Stimulated activated CD4-positive, alpha-beta T cell treated with anti-CD3 and anti-CD28 coated beads, Interleukin-15, amount 100 ng/mL, for 1 hour (primary cell): ENCODE measurements at places on chromosomes 12 and 14.

DNA sequence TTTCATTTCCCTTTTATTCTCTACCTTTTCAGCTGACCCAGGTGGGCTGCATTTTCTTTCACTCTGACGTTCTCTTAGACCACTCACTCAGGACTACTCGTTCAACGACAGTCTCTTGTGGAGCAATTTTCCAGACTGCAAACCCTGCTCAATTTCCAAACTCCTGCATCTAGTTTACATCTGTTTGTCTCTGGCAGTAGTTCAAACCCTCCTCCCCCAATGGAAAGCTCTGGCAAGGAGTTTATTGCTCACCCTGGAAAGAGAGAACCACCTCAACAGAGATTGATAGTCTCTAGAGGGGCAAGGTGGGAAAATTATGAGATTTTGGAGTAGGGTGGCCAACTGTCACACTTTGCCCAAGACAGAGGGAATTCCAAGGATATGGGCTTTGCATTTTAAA, 130.2 kb downstream of the TSHR start:
- no peak for DNase-seq

- DNase-seq, result no peak
Observed at GRCh38 chr14:28678887-28679286, 87.7 kb upstream of the FOXG1 start.

DNA sequence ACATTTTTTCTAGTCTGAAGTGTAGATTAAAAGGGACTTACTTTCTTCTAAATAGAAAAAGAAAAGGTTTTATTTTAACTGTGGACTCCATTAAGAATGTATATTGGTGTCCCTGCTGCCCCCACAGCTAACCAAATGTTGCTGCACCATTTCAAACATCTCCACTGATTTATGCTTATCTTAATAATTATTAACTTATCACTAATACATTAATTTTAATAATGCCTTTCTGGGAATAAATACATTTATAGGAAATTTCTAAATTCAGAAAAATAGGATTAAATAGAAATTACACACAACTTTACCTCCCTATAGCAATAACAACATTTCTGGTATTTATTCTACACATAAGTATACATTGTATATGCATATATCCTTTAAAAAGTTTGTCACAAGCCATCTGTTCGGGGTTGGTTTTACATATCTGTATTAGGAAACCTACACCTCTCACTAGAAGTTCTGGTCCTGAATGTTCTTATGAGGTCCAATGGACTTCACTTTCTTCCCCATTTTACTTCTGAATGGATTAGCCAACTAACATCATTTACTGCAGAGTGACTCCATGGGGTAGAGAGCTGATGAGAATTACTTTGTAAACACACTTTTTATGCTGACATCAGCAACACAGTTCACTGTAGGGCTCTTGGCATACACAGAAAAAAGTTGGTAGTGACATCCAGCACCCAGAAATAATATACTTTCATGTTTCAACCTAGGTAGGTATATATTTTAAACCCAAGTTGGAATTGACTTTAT, 9.4 kb upstream of the SELPLG start:
- DNase-seq, result no peak

GRCh38 chr12:92859650-92860386, 69.3 kb downstream of the EEA1 start:
- no peak for DNase-seq

GRCh38 chr12:126519833-126520232, 1454.6 kb downstream of the AACS start:
- DNase-seq, result no peak

- DNase-seq, result no peak
Observed at GRCh38 chr12:1819571-1819970, 794 bp upstream of the LRTM2 start.

DNA sequence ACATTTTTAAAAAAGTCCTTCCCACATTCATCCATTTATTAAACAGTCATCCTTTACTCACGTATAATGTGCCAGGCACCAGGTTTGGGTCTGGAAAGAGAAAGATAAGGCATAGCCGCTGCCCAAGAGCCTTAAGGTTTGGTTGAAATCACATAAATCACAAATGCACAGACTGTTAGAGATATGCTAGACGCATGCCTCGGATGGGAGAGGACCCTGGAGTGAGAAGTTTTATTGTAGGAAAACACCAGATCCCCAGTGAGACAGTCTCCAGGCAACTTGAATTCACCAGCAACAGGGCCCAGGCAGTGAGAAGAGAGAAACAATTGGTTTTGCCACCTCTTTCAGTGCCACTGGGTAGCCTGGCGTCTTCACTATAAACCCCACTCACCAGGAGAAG, 305.9 kb upstream of the AMIGO2 start:
- DNase-seq, result no peak

- no peak for DNase-seq
Observed at GRCh38 chr12:100225491-100225890, 24.9 kb downstream of the ACTR6 start.

- DNase-seq, result no peak
Observed at GRCh38 chr14:61213920-61214319, 67.2 kb downstream of the TMEM30B start.

DNA sequence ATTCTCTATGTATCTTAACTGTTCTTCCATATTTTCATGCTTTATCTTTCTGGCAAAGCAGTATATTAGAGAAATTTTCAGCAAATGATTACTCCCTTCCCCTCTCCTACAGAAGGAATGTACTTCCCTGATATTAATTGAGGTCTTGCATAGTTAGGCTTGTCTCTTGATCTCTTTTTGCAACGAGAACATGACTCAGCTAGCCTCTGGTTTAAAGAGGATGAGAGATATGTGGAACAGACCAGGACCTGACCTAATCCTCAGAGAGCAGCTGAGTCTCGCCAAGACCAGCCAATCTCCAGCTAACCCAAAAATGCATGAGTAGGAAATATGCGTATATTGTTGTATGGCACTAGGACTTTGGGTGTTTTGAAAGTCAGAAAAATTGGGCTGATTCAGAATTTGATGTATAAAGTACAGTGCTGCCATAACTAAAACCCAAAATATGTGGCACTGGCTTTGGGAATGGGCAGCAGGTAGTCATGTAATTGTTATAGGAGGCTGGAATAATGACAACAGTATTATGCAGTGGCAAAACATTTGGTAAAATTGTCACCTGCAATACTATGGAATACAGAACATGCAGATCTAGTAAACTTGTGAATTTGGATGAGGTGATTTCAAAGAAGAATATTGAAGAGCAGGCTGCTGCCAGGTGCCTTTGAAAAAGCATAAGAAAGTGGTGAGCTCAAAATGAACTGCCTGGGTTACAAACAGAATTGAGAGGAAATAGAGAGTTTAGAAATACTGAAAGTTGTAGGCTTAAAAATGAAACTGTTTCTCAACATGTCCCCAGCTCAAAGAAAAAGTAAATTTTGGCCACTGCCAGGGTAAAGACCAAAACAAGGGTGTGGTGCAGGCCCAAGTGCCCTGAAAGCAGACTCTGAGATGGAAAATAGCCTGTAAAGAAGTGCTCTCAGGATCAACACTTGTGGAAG, 9.3 kb upstream of the USP15 start:
- no peak for DNase-seq

DNA sequence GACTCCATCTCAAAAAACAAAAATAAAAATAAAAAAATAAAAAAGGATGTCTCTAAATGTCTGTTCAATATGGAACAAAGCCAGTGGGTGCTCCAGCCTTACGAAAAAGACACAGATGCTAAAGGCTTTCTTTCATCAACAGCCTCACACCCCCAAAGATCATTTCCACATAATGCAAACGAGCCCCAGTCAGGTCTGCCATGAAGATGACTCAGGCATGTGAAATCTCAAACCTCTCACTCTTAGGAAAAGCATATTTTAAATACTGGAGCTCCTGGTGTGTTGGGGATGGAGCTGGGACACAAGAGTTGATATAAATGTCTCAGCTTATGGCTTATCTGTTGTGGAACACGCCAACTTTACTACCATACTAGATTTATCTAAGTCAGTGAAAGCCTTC, 49.9 kb upstream of the PLXNC1 start:
- no peak for DNase-seq

GRCh38 chr12:47755655-47756562, 2.8 kb downstream of the RAPGEF3 start:
- no peak for DNase-seq

- DNase-seq, result no peak
Observed at GRCh38 chr12:131222329-131223139, 268.8 kb downstream of the ADGRD1 start.

GRCh38 chr14:28088125-28088524, 678.5 kb upstream of the FOXG1 start:
- no peak for DNase-seq

DNA sequence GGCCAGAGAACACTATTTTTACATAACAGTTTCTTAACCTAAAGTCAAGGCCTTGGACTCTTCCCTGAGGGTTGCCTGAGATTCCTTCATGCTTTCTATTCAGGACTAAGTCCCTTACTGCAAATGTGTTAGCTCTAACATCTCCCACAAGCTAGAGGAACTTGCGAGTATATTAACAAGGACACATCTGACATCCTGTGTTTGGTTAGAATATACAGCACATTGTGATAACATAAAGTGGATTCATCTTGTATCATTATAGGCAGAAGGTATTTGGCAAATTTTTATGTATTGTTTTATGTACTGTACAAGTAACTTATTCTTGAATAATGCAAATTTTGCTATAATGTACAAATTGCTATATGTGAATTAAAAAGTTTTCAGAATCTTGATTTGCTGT, 45.5 kb downstream of the SH2B3 start:
- no peak for DNase-seq

DNA sequence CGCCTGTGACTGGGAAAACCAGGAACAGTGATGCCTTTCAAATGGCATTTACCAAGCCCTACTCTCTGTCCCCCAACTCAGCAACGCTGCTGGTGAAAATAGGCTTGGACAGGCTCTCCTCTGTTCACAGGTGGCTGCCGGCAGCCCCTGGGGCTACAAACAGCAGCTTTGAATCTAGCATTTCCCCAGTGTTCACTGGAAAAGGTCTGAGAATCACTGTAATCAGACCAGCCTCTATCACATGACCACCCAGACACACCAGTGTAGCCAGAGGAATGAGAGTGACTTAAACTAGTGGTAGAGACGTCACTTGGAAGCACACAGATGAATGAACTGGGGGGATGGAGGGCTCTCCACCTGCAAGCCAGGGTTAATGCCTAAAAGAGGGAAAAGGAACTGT, 151.8 kb downstream of the FOXN3 start:
- DNase-seq, result no peak

DNA sequence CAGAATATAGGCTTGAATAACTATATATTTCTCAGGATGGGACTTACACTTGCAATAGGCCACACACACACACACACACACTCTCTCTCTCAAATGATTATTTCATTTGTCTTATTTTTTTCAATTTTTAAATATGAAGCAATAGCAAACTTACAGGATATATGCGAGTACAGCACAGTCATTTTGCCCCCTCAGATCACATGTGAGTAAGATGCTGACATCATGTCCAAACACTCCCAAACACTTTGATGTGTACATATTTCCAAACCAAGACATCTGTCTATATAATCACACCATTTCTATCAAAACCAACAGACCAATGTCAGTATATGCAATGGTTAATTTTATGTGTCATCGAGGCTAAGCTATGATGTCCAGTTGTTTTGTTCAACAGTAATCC, 1535.9 kb upstream of the FLRT2 start:
- no peak for DNase-seq

GRCh38 chr12:39375206-39375808, 67.6 kb downstream of the KIF21A start:
- no peak for DNase-seq

- no peak for DNase-seq
Observed at GRCh38 chr14:32457213-32457920, 128.3 kb downstream of the AKAP6 start.

DNA sequence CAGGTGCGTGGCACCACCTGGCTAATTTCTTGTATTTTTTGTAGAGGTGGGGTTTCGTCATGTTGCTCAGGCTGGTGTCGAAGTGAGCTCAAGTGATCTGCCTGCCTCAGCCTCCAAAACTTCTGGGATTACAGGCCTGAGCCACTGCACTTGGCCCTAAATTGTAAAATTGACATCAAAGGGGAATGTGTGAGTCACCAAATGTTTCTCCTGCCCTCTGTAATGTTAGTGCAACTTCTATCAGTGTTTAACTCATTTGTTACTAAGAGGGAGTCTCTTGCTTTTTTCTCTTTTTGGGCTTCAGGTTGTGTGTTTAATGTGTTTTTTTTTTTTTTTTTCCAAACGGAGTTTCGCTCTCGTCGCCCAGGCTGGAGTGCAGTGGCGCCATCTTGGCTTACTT, 2.3 kb downstream of the TULP3 start:
- no peak for DNase-seq

- no peak for DNase-seq
Observed at GRCh38 chr14:87231336-87232026, 761.5 kb downstream of the GALC start.

- no peak for DNase-seq
Observed at GRCh38 chr12:82996168-82996812, 309.6 kb downstream of the TMTC2 start.

GRCh38 chr14:65462411-65462810, 49.9 kb downstream of the FUT8 start:
- DNase-seq, result no peak

GRCh38 chr12:6226002-6226678, 25.9 kb downstream of the CD9 start:
- no peak for DNase-seq

GRCh38 chr12:56007564-56008559, 10.8 kb downstream of the SUOX start:
- peak; percentile 60 for DNase-seq

GRCh38 chr14:53220914-53221313, 67.8 kb upstream of the DDHD1 start:
- no peak for DNase-seq

DNA sequence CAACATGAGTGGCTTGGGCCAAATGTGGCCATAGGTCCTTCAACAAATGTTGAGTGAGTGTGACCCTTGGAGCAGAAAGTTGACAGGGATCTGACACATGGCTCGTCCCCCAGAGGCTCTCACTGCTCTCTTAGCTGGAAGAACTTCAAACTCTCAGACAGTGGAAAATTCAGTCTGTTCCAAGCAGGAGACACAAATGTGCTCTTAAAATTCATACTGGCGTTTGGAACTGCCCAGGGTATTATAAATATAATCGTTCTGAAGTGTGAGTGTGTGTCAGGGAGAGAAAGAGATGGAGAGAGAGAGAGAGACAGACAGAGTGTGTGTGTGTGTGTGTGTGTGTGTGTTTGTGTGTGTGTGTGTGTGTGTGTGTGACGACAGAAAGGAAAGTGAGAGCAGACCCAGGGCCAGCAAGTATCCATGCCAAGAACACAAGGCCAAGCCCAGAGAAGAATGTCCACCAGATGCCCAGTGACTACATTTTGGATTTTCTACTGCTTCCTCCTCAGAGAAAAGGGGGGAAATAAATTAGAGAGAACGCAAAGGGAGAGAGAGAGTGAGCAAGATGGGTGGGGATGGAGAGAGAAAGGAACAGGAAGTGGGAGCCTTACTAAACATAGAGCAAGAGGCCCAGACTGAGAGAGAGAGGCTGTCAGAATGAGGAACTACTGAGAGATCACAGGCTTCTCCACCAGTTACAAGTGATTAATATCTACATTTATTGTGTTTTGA, 193.6 kb upstream of the NUDT4 start:
- no peak for DNase-seq

GRCh38 chr14:104224131-104224505, 85.7 kb downstream of the KIF26A start:
- no peak for DNase-seq
